ENCODE measurements at places on chromosomes 1 and 21.

GRCh38 chr21:28761674-28762356, 230.9 kb downstream of the LTN1 start:
- no peak for DNase-seq

GRCh38 chr1:40861224-40862003, 749 bp downstream of the CITED4 start:
- no peak for DNase-seq

- DNase-seq: no peak
These were observed at the start of gene AVPR1B for GRCh38 chr1:206117151-206117948. Gene AVPR1B, minus strand, starts transcription at chr1:206117388. Its CDS starts 498 bp downstream, at chr1:206116890.

- no peak for DNase-seq
These were observed 50.6 kb downstream of the DMRTB1 start for GRCh38 chr1:53509775-53510174.

GRCh38 chr1:12518931-12519692, 98.9 kb downstream of the DHRS3 start:
- no peak for DNase-seq

DNA sequence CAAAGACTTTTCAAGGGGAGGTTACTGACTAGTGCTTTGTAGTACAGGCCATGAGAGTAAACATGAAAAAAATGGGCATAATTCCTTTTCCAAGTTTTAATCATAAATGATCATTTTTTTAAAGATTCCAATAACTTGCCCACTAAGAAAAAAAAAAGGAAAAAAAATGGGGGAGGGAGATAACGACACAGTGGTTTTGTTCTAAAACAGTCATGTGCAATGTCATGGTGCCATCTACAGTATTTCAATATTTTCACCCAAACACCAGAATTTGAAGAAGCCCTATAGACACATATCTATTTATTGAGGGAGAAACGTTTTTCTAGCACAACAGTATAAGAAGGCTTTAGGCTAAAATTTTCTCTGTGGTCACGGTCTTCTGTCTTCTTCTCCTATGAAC, 250.2 kb downstream of the LTN1 start:
- peak; percentile 63 for DNase-seq

GRCh38 chr1:61109158-61109557, 26.8 kb downstream of the NFIA start:
- peak; percentile 66 for DNase-seq

DNA sequence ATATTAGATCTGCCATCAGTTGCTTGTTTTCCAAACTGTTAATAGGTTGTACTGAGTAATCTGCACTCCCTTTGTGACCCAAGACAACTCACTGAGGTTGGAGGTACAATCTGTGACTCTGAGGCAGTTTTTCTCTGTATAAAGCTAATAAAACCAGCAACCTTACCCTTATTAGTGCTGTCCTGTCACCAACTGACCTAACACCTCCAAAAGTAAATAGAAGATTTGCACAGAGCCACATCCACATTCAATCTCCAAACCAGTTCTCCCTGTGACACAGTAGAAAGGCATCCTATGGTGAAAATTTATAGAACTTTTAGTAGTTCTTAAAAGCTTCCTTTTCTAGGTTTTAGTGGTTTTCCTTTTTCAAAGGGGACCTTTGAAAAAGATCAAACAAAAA, 140.4 kb upstream of the ADGRL2 start:
- no peak for DNase-seq

DNA sequence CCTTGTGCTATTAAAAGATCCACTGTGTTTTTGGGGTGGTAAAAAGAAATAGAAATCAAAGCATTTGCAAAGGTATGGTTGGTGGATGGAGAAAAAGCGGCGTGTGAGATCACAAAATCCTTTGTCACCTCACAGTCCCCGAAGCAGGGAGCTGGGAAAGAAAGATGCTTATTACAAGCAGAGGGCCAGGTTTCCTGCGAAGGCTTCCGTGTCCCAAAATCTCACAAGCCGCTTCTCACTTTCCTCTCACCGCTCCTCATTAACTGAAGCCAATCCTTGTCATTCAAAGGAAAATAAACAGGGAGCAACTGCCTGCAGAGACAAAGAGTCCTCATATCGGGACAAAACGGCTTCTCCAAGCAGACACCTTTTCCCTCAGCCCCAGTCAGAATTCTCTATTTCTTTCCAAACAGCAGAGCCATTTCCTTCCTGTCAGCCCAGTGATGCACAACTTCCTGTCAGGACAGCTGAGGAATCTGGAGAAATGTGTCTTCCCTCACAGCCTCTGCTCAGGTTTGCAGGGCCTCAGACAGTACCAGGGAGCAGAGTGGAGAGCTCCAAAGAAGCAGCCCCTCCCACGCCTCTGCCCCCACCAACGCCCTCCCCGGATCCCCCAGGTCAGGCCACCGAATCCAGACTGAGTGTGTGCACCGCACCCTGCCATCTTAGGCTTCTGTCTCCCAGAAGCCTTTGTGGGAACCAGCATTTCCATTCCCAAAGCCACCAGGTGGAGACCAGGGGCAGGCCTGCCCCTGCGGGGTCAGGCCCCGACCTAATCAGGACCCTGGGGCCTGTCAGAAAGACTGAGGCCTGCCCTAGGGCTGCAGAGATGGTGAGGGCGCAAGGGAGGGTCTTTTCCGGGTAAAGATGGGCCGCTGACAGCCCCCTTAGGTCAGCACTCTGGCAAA, 29.6 kb downstream of the KCNN3 start:
- no peak for DNase-seq

DNA sequence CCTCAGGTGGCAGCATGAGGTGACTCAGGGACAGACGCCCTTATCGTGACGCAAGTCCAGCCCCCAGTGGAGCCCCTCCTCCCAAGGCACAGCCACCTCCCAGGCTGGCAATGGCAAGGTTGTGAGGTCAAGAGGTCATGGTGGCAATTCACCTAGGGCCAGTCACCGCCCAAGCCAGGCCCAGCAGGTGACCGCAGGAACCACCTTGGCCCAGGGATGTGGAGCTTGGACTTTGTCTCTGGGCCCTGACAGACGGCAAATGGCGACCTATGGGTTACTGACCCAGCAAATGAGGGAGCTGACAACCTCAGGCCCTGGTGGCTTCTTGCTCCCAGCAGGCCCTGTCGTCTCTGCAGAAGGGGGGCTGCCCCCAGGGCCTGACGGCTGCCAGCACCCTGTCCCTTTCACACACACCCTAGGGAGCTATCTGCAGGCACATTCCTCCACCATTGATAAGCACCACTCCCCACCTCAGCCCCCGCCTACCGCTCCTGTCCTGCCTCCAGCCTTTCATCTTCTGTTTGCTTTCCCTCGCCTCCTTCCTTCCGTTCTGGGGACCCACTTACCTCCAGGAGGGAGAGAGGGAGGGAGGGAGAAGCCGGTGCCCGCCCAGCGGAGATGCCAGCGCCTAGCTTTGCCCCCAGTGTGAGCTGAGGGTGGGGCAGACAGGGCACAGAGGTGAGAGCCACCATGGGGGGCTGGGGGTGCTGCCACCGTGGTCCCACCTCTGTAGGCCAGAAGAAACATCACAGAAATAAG, 12.1 kb downstream of the EPHA2 start:
- DNase-seq: peak; percentile 31

DNA sequence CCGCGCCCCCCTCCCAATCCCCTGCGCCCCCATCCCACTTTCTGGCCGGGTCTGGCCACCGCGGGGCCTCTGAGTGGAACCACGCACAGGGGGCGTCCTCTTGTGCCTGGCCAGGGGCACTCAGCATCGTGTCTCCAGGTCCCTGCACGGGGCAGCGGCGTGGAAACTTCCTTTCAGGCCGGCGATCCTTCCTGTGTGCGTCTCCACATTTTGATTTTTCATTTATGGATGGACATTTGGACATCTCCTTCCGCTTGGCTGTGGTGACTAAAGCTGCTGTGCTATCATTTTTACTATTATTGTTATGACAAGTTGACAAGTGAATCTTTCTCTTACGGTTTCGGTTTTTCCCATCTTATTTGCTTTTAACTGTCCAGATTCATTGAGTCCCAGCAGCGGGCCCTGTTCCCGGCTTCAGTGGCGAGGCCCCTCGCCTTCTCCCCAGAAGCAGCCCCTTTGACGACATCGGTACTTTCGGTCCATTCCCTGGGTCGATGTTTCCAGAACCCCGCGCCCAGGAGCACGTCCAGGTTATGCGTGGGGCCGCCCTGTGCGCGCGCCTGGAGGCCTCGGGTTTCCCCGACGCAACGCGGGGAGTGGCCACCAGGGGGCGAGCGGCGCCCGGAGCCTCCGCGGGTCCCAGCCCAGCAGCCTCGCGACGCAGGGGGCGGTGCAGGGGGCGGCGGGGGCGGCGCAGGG, 12.4 kb upstream of the SLC19A1 start:
- DNase-seq: peak; percentile 93

GRCh38 chr1:118184739-118185083, 317 bp downstream of the SPAG17 start:
- DNase-seq: no peak

DNA sequence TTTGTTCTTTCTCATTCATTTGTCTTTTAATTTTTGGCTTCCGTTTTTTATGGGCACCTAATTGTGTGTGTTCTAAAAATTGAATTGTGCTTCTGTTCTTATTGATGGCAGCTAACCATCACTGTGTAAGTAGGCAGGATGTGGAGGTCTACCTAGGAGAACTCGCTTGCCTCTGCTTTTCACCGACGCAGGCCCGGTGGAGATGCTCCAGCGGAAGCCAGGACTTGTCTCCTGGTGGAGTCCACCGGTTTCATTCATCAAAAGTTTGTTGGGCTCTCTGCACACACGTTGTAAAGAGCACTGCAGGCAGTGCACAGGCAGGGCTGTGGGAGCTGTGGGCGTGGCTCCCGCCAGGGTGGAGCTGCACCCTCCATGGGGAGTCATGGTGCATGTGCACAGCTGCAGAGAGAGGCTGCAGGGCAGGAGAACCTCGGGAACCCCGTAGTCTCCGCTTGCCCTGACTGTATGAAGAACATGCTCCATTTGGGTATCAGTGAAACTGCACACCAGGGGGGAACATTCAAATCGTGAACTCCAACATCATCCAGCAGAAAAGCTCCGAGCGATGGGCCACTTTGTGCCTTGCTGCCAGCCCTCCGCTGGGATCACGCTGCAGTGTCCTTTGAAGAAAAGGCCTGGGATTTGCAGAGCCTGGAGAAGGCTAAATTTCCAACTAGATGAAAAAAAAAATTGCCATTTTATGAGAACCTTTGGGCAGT, 6.0 kb upstream of the C1orf174 start:
- no peak for DNase-seq

DNA sequence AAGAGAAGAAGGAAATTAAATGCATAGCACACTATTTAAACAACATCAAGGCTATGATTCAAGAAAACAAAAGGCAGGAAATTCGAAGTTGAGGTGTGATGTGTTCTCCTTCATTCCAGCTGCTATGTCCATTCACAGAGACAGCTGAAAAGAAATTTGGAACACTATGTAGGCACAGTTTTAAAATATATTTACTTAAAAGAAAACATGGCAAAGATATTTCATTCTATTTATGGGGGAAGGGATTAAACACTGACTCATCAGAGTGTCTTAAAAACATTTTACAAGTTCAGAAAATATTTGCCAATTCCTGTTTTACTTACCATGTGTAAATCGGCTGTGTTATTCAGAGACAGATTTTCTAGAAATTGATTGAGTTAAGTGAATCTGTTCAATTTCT, 39.4 kb upstream of the NGF start:
- no peak for DNase-seq

DNA sequence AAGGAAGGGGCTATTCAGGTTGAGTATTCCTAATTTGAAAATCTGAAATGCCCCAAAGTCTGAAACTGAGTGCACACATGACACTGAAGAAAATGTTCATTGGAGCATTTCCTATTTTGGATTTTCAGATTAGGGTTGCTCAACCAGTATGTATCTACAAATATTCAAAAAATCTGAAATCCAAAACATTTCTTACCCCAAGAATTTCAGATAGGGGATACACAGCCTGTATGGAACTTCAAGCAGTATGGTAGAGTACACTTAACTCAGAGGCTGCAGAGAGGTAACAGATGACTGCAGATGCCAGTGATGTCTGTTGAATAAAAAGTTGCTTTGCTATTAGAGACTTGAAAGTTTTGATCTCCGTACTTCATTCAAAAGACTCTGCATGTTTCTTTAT, 19.0 kb downstream of the YTHDF2 start:
- DNase-seq: no peak

DNA sequence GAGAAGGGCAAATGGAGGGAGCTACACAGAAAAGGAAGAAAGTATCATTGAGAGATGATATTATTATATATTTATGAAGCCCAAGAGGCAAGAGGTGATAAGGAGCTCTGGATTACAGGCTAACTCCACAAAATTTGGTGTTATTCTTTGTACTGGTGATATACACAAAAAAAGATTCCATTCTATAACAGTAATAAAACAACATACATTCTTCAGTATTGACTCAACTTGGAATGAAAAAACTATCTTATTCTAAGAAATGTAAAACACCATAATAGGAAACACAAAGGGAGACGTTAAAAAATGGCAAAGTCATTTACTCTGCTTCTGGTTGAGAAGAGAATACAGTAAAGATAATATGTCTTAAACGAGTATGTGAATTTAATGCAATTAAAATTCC, 99.4 kb downstream of the TEX35 start:
- no peak for DNase-seq

DNA sequence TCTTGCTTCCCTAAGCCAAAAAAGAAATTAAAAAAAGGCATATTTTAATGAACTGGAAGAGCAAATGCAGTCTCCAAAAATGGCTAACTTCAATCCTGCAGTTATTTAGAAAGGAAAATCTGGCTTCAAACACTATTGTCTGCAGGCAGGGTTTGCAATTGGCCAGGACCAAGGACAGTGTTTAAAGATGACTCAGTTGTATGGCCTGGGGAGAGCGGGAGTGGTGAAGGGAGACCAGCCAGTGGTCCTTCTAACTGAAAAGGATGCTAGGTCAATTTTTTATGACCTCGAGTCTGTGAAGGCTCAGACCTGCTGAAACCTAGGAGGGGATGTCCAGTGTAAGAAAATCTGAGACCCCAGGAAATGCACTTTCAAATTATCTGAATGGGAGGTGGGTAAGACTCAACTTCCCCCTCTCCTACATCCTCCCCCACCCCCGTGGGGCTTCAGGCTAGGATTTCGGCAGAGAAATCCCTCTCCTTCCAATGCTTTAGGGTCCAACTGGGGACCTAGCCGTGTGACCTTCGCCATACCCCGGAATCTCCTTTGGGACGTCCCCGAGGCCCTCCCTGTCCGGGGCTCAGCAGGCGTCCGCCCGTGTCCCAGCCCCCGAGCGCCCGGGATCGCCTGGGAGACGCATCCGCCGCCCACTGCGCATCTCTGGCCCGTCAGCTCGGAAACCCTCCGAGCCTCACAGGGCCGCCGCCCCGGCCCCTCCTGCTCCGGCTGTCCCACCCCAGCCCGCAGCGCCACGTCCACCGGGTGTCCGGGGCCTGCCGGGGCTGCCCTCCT, 602 bp upstream of the RIMKLA start:
- DNase-seq: no peak

DNA sequence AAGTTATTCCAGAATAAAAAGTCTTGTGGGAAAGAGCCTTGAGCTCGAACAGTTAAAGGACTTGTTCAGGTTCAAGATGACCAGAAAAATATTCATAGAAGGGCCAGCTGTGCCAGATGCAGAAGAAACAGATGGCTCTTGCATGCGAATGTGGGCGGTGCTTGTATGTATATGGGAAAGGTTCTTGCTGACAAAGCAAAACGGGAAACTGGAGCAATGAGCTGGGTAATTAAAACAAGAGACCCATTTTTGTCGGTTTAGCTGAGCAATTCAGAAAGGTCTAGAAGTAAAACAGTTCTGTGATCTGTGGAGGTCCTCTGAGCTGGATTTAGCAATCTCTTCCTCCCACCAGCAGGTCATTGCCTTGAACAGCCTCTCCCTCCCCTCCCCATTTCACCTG, 107.2 kb upstream of the MARK1 start:
- no peak for DNase-seq
